ENCODE measurements at places on chromosomes 7 and 10.

- DNase-seq = no peak
Measured at GRCh38 chr7:111785076-111785475, 222.8 kb upstream of the IMMP2L start.

GRCh38 chr7:100686201-100686821, 7.7 kb downstream of the GIGYF1 start:
- no peak for DNase-seq

DNA sequence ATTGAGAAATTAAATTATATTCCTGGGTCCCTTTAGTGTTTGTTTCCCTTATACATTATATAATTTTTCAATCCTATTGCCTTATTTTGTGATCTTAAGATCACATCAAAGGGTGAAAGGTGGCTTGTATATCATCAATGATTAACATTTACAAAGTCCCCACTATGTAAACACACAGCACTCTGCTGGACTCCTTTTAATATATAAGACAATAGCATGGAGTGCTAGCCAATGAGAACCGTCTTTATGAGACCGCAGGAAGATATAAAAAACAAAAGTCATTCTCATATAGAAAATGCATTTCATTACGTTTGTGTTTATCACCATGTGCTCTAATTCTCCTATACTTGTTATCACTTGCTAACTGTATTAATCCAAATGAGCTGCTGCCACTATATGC, 108.5 kb downstream of the HOXA1 start:
- no peak for DNase-seq

- no peak for DNase-seq
Measured at GRCh38 chr10:127418536-127419168, 130.5 kb upstream of the NPS start.
